Right lobe of liver (tissue), 6 donors: ENCODE measurements at places on chromosomes 3 and 15. TPM values are rescaled to one million over a fixed set of nuclear protein-coding genes. Genes with fewer than 3 reads are reported as not detected.
A peak's percentile ranks its signal among the peaks of the same experiment; 100 is the strongest.

- H3K27me3 ChIP-seq = no peaks in the 10 kb centered on the region
- H3K4me1 ChIP-seq = no peaks in the 10 kb centered on the region
- peak; percentile 50 for DNase-seq
- H3K4me3 ChIP-seq = no peak overlapping the region
- H3K36me3 ChIP-seq = no peaks in the 10 kb centered on the region
- peak overlapping the region; percentile 89 for H3K27ac ChIP-seq
Observed at GRCh38 chr3:49500732-49501609, 30.9 kb downstream of the DAG1 start.

DNA sequence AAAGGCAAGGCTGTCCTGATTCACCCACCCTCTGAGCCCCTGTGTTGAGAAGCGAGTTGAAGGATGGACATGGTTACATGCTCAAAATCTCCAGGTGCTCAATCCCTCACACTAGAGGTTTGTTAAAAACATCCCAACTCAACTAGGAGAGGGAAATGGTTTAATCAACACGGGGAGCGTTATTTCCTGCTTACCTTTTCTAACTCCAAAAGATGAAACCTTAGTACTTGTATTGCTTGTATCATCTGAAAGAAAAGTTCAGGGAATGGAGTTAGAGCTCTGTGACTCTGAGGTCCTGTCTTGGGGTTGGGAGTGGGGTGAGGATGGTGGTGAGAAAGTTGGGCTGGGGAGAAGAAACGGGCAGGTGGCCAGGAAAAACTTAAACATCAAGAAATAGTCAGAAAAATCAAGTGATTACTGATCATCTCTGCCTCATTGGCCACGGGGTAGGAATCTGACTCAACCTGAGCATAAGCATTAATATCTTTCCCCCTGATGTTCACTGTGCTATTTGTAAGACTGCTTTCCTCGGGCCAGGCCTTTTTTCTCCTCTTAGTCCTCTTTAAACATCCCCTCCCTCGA is 5.9 kb downstream of the MEIS2 start:
- no peak overlapping the region for H3K4me3 ChIP-seq
- H3K27ac ChIP-seq = no peak overlapping the region
- peaks cover 4% of the 10 kb centered on the region for H3K36me3 ChIP-seq
- H3K27me3 ChIP-seq = no peaks in the 10 kb centered on the region

DNA sequence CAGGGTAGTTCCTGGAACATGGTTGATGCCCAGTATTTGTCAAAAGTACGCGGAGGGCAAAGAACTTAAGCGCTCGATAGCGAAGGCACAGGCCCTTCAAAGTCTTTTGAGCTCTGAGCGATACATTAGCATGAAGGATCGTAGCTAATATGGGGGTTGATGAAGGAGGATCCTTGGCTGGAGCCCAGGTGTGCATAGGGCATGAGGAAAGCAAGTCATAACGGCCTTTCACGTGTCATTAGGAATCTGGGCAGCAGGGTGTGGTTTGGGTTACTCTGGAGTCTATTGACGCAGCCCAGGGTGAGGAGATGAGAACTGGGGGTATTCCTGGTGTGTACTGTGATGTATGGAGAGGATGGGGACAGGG is 31.7 kb downstream of the SPINK8 start:
- H3K36me3 ChIP-seq = no peaks in the 10 kb centered on the region
- peak overlapping the region; percentile 79 for H3K27ac ChIP-seq
- H3K4me1 ChIP-seq = no peaks in the 10 kb centered on the region
- peak; percentile 31 for DNase-seq
- H3K4me3 ChIP-seq = peak overlapping the region; percentile 86

- H3K4me3 ChIP-seq = no peak overlapping the region
- H3K27ac ChIP-seq = no peak overlapping the region
- no peaks in the 10 kb centered on the region for H3K27me3 ChIP-seq
- peaks cover 16% of the 10 kb centered on the region for H3K4me1 ChIP-seq
Observed at GRCh38 chr15:63203451-63204090, 14.2 kb downstream of the RAB8B start.

DNA sequence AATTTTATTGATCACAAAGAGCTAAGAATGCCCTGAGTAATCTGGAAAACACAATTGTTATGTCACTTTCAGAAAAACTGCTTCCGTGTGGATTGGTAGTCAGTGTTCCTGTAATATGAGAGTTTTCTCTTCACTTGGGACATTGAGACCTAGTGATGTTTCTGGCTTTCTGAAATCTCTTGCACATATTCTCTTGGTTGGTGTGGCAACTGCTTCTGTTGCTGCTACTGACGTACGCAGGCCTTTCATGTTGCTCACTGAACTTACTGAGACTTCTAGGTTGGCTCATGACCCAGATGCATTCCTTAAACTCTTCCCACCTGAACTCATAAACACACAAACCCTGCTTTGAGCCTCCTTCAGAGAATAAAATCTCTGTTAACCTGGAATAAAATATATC is 175.0 kb upstream of the PFN2 start:
- no peaks in the 10 kb centered on the region for H3K36me3 ChIP-seq
- no peaks in the 10 kb centered on the region for H3K4me1 ChIP-seq
- DNase-seq = no peak
- no peak overlapping the region for H3K27ac ChIP-seq
- H3K4me3 ChIP-seq = no peak overlapping the region

DNA sequence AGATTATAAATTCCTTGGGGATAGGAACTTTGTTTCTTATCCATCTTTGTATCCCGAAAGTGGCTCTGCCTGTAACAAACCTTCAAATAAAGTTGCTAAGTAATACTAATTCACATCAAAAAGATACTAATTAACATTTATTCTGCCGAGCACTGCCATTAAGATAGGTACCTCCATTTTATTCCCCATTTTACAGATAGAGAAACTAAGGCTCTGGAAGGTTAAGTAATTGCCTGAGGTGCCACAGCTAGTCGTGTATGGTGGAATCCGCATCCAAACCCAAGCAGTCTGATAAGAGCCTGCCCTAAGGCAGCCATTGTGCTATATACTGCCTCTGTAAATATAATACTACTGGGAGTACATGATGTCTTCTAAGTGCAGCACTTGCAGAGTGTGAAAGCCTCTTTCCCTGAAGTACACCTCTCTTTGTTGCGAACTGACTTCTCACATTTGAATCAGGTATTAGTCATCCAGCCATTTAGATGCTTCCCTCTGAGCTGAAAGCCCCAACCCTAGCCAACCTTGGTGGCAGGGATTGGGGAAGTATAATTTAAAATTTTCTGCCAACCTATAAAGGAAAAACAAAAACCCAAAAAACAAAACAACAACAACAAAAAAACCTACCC is 78.5 kb upstream of the CHD2 start:
- no peak for DNase-seq
- H3K36me3 ChIP-seq = no peaks in the 10 kb centered on the region
- no peaks in the 10 kb centered on the region for H3K4me1 ChIP-seq
- no peaks in the 10 kb centered on the region for H3K27me3 ChIP-seq
- no peak overlapping the region for H3K4me3 ChIP-seq

DNA sequence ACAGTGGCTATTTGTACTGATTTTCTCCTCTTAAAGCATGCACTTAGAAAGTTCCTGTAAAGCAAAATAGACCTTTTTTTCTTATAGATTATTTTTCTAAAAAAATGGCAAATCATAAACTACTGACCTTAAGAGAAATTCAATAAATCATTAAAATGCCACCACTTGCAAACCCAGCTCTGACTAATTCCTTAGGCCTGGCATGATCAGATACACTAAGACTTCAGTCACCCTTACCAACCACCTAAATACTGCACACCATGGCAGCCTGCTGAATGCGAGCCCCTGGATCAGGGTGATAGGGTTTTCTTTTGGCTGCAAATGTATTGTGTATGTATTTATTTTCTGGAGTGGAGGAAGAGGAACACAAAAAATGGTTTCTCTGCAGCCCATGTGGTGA is 370.6 kb upstream of the TBL1XR1 start:
- no peak overlapping the region for H3K4me3 ChIP-seq
- DNase-seq = no peak
- no peaks in the 10 kb centered on the region for H3K27me3 ChIP-seq
- no peaks in the 10 kb centered on the region for H3K36me3 ChIP-seq
- peaks cover 6% of the 10 kb centered on the region for H3K4me1 ChIP-seq
- no peak overlapping the region for H3K27ac ChIP-seq

GRCh38 chr3:152317184-152317583 is 48.5 kb downstream of the MBNL1 start:
- peaks cover 53% of the 10 kb centered on the region for H3K4me1 ChIP-seq
- H3K27me3 ChIP-seq = no peaks in the 10 kb centered on the region
- DNase-seq = no peak
- no peak overlapping the region for H3K27ac ChIP-seq
- H3K36me3 ChIP-seq = no peaks in the 10 kb centered on the region

DNA sequence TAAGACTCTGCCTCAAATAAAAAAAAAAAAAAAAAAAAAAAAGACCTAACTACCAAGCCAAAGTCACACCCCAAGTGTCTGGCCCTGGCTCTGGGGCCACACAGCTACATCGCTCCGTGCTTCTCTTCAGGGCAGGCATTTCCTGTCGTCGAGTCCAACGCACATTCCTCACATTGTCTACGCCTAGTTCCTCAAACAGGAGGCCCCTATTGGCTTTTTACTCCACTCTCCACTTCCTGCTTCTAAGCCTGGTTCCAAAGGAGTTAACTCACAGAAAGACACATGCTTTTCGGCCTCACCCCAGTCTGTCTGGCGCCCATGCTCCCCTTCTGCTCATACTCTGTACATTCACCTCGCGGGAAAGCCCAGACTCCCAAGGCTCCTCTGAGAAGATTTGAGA is 28.8 kb downstream of the KNG1 start:
- no peaks in the 10 kb centered on the region for H3K4me1 ChIP-seq
- peak overlapping the region; percentile 58 for H3K27ac ChIP-seq
- H3K36me3 ChIP-seq = peaks cover 6% of the 10 kb centered on the region
- peak; percentile 68 for DNase-seq
- no peaks in the 10 kb centered on the region for H3K27me3 ChIP-seq

DNA sequence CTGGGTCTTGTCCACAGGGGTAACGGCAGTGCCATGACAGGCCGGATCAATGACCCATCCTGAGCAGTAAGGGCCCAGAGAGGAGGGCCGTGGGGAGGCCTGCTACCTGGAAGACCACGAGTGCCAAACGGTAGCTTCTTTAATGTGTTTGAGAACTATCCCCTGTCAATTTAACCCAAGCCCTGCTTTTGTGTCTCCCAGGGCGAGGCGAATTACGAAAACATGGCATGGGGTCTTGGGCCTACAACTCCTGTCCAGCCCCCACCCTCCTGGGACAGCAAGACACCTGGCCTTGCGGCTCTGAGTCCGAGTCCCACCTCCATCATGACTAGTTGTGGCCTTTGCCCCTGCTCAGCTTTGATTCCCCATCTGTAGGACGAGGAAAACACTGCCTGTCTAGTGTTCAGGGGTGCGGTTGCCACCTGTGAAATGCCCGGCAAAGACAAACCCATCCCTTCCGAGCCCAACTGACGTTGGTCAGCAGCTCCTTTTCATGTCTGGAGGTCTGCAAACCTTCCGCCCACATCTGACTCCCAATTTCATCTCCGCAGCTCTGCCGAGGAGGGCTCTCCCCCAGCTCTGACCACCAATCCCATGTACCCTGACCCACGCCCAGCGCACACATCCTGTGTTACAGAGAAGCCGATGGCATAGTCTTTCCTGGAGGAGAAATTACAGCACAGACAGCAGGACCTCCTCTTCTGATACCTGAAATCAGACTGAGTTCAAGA is 28.9 kb upstream of the SNRPA1 start:
- no peak overlapping the region for H3K27ac ChIP-seq
- H3K4me1 ChIP-seq = no peaks in the 10 kb centered on the region
- peaks cover 48% of the 10 kb centered on the region for H3K36me3 ChIP-seq
- H3K27me3 ChIP-seq = no peaks in the 10 kb centered on the region

GRCh38 chr15:73987250-73987649 is 4.8 kb downstream of the STOML1 start:
- DNase-seq = no peak
- no peaks in the 10 kb centered on the region for H3K36me3 ChIP-seq
- no peak overlapping the region for H3K4me3 ChIP-seq
- H3K4me1 ChIP-seq = no peaks in the 10 kb centered on the region
- H3K27me3 ChIP-seq = no peaks in the 10 kb centered on the region
- H3K27ac ChIP-seq = no peak overlapping the region

- no peak overlapping the region for H3K27ac ChIP-seq
- no peaks in the 10 kb centered on the region for H3K27me3 ChIP-seq
Observed at GRCh38 chr15:73569361-73569760, 63.8 kb downstream of the NPTN start.

- no peaks in the 10 kb centered on the region for H3K36me3 ChIP-seq
- H3K27me3 ChIP-seq = no peaks in the 10 kb centered on the region
- H3K4me3 ChIP-seq = no peak overlapping the region
- no peak overlapping the region for H3K27ac ChIP-seq
- no peak for DNase-seq
Observed at GRCh38 chr15:25882466-25882865, 19.3 kb upstream of the ATP10A start.

- H3K27me3 ChIP-seq = no peaks in the 10 kb centered on the region
- no peaks in the 10 kb centered on the region for H3K36me3 ChIP-seq
- H3K27ac ChIP-seq = no peak overlapping the region
- no peak for DNase-seq
Observed at GRCh38 chr3:126986001-126986400, 3.1 kb downstream of the PLXNA1 start.

DNA sequence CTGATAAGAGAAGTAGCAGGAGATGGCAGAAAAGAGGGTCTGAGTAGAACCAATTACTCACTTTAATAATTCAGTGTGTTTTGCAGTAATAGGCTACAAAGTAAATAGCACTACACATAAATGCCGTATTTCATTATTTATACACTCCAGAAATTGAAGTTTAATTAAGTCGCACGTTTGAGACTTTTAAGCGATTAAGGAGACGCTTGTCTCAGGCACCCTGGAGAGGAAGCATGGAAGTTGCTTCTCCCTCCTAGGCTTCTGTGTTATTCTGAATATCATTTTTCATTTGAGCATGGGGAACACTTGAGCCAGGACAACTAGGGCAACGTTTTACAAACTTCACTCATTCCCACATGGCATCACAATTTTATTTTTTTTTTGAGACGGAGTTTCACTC is 12.2 kb downstream of the GXYLT2 start:
- no peak overlapping the region for H3K27ac ChIP-seq
- DNase-seq = no peak
- H3K27me3 ChIP-seq = no peaks in the 10 kb centered on the region
- no peak overlapping the region for H3K4me3 ChIP-seq

- no peak overlapping the region for H3K27ac ChIP-seq
- H3K4me3 ChIP-seq = no peak overlapping the region
- H3K27me3 ChIP-seq = no peaks in the 10 kb centered on the region
- no peak for DNase-seq
- H3K4me1 ChIP-seq = no peaks in the 10 kb centered on the region
- no peaks in the 10 kb centered on the region for H3K36me3 ChIP-seq
Observed at GRCh38 chr15:47609693-47610092, 107.6 kb upstream of the SEMA6D start.

GRCh38 chr3:186605561-186606545 is 7.0 kb upstream of the AHSG start:
- DNase-seq = no peak
- no peaks in the 10 kb centered on the region for H3K27me3 ChIP-seq
- H3K36me3 ChIP-seq = no peaks in the 10 kb centered on the region
- H3K4me3 ChIP-seq = no peak overlapping the region
- peaks cover 36% of the 10 kb centered on the region for H3K4me1 ChIP-seq

- DNase-seq = no peak
- H3K27me3 ChIP-seq = no peaks in the 10 kb centered on the region
- no peaks in the 10 kb centered on the region for H3K36me3 ChIP-seq
- H3K4me3 ChIP-seq = no peak overlapping the region
Observed at GRCh38 chr3:37221407-37221806, 47.0 kb upstream of the LRRFIP2 start.

- DNase-seq = no peak
- H3K4me3 ChIP-seq = peak overlapping the region; percentile 45
- H3K4me1 ChIP-seq = peaks cover 26% of the 10 kb centered on the region
- peak overlapping the region; percentile 88 for H3K27ac ChIP-seq
Observed at GRCh38 chr15:96320703-96321638, 9.5 kb upstream of the NR2F2 start.

TGM5 gene
- total RNA-seq = not detected

ALPK3 gene
- 5.8 TPM for total RNA-seq

TMEM212 gene
- not detected for total RNA-seq

SEMA4B gene
- 18.6 TPM for total RNA-seq

GOLGA8T gene
- total RNA-seq = 0.27 TPM
